ENCODE measurements at places on chromosomes 5 and 9.

DNA sequence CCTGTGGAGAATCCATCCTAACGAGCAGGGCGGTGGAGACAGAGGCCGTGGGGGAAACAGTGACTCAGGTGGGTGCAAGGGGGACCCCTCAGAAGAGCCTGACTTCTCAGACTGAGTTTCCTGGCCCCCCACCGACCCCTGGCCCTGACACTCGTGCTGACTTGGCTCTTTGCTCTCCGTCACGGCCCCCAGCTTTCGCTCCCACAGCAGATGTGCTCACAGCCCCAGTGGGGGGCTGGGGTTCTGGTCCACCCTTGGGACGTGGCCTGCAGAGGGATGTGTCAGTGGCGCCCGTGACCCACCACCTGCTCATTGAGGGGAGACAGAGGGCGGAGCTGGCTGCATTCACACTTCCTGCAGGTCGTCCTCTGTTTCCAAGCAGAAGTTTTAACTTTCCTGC, 62.9 kb upstream of the IRX4 start:
- no peak for DNase-seq

DNA sequence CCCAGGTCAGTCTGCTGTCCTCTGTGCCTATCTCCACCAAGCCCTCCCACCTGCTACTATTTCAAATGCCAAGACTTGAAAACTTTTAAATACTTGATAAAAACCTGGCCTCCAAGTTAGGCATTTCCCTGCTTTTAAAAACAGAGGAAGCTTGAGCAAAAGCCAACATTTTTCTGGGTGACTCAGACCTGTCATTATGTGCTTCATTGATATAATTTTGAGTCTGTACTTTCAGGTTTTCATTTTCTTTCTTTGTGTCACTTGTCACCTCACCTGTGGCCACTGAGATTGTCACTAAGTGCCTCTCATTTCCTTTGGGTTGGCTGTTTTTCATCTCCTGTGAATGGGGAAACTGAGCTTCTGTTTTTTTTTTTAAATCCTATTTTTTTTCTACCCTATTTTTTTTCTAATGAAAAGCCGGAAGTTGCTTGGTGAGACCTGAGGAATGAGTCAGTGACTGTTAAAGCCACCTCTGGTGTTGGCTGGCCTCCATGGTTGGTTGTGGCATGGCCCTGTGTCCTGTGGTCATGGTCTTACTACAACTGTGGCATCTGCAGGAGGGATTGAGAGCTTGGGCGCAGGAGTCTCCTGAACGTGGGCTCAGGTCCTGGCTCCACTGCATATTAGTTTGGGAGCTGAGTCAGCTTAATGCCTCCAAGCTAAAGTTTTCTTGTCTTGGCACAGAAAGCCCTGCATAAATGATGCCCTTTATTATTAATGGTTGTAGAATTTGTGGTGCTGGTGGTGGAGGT, 56.7 kb downstream of the ARHGAP26 start:
- DNase-seq = no peak

- no peak for DNase-seq
These were observed 744.3 kb downstream of the IRX1 start for GRCh38 chr5:4339949-4340348.

GRCh38 chr9:88235615-88236014, 97.3 kb upstream of the SPATA31C2 start:
- DNase-seq = no peak

- DNase-seq = no peak
These were observed 224.0 kb upstream of the SMARCA2 start for GRCh38 chr9:1791191-1791590.

DNA sequence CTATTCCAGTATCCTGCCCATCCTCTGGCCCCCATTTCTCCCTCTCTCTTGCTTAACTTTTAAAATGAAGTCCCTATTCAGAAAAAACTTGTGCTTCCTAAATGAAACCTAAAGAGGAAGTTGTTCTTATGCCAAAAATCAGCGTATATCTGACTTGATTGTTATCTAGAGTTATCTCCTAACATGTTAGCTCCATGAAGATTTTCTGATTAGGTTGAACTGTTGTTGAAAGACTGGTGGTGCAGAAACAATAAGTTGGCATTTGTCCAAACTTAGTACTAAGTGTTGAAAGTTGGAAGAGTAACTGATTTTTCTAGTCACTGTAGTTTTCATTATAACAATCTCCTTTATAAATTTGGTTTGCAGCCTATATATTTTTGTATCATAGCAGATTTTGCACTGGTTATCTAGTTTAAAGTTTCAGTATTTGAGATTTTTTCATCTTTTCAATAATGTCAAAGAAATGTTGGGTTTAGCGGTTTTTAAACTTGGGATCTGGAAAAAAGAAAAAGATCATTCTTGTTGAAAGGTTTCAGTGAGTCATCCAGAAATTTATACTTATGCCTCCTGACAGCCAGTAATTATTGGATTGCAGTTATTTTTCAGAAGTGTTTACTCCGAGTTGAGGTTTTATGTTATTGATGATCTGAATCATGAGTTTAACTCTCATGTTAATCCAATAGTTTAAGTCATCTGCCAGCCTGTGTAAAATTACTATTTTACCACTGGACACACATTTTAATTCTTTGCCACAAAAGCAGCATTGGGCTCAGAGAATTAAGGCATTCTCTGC, 60.6 kb downstream of the PAM start:
- DNase-seq = no peak

- no peak for DNase-seq
These were observed 70.4 kb downstream of the MVB12B start for GRCh38 chr9:126397056-126397455.

GRCh38 chr9:112380102-112380824, at the start of gene HSDL2:
Gene HSDL2 (plus strand): TSS chr9:112380108. CDS start chr9:112380164, 56 bp downstream.
- no peak for DNase-seq

DNA sequence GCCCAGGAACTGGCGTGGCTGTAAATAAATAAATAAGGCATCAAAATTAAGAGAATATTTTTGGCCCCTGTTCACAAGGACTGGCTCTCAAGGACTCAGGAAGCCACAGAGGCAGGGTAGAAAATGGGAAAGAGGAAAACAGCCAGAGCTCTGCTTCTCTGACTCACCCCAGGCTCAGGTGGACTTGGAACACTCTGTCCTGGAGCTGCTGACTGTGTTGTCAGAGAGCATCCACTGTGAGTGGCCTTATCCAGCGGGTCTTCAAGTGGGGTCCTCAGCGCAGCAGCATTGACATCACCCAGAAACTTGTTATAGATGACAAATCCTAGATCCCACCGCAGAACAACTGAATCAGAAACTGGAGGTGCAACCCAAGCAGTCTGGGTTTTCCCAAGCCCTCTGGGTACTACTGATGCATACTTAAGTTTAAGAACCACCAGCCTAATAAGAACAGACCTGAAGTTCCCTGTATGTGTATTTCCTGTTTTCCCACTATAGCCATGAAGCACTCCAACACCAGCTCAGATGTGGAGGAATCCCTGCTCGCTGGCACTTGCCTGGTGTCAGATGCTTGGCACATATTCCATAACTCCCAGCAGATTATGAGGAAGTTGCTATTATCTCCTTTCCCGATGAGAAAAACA, 20.5 kb downstream of the ADRA1B start:
- DNase-seq = no peak

DNA sequence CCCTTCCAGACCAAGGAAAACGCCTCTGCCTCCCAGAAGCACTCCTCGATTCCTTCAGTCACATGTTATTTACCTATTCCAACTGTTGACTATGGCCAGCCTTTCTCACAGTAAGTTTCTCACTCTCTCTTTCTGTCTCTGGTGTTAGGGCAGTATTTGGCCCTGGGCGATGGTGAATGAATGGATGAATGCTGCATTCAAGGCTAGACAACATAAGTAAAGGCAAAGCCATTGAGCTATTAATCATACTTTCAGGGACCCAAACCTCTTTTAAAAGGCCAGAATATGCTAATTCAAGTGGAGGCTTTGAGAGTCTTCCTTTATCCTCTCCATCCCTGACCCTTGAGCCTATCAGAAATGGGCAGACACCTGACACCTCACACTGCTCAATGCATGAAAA, 78.5 kb downstream of the SEC61B start:
- DNase-seq = no peak

DNA sequence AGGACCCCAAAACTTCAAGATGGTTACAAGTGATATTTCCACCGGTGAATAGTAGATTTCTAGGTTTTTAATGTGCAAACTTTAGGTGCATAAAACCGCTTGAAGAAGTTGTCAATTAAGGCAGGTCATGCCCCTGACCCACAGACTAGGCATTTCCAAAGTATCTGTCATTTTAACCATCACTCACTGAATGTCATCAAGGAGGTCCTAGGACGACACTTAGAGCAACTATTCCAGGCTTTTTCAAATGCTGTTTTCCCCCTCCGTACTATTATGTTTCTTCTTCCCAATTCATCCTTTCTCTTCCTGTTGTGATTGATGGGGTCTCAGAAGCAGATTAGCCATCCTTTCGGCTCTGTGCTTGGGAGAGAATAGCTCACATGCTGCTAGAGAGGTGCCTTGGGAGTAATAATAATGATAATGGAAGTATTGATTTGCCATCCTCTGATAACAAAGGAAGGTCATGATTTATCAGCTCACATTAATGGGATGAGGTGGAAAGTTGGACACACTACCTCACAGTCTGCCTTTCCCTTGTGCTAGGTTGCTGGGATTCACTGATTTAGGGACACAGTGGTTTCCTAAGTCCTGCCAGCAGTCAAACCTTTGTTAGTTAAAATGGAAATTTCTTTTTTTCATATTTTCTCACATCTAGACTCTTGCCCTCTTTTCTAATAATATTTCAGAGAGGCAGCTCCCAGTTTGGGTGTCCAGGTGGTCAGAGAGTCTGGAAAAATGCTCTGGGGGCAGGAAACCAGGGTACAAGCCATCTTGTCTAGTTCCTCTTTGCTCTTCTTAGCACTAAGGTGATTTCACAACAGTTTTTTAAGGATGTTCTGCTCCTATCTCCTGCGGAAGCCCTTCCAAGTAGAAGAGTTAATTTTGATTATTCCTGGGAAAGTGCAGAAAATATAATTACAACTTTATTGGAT, 67.0 kb downstream of the PTTG1 start:
- no peak for DNase-seq

- DNase-seq = no peak
These were observed 125.6 kb downstream of the LPAR1 start for GRCh38 chr9:110912419-110913291.

DNA sequence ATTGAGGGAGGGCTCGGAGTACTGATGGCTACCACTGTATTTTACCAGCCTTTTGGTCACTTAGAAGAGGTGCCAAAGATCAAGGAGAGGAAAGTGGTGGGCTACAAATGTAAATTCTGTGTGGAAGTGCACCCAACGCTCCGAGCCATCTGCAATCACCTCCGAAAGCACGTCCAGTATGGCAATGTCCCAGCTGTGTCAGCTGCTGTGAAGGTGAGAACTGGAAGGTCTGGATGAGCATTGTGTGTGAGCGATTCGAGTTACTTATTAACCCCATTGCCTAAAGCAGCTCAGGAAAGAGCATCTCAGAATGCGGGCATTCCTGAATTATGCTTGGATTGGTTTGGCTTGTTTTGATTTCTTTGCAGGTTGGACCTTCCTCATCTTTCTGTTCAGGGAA, 67.5 kb downstream of the ZNF462 start:
- no peak for DNase-seq

DNA sequence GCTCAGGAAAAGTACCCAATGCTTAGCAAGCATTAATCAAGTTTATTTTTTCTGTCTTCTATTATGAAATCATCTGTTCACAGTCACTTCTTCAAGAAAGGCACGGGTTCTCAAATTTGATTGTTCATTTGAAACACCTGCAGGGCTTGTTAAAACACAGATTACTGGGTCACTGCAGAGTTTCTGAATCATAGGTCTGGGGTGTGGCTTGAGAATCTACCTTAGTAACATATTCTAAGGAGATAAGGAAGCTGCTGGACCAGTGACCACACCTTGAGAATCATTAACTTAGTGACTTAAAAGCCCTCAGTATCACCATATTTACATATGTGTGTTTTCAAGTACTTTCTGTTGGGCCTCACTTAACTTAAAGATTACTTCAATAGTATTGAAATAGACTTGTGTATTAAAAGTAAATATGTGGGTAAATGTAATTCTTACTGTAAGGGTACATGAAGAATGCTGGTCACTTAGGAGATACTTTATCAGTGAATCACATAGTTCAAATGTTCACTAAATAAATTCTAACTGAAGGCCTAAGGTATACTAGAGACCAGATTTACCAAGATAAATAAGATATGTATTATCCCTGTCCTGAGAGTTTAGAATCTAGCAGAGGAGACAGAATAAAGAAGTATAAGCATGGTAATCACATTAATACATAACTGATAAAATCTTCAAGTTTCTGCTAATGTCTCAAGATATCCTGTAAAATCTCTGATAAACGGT, 1342.1 kb upstream of the C9orf72 start:
- no peak for DNase-seq

DNA sequence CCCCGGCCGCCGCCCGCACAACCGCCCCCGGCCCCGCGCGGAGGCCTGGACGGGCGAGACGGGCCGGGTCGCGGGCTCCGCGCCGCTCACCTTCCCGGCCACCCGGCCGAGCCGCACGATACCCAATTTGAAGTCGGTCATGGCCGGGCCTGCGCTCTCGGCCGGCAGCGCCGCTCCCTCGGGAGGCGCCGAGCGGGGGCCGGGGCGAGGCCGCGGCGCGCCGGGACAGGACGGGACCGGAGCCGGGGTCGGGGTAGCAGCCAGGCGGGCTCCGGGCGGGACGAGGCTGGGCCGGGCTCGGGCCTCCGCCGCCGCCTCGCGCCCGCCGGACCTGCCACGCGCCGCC, 216 bp downstream of the ZMYND19 start:
- no peak for DNase-seq

DNA sequence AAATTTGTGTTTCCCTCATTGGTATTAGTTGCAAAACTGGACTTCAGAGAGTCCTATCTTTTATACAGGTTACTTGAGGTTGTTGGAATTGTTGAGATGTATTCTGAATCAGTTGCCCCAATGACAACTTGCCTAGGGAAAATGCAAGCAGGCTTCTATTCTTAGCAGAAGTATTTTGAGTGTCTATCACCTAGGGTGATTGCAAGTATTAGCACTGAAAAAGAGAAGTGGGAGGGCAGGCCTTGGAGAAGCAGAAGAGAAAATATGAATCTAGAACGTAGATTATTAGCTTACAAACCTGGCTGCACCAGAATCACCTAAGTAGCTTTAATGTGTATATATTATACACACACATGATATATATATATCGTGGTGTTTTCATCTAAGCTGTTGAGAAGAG, 43.2 kb downstream of the ADAMTS12 start:
- no peak for DNase-seq

- DNase-seq = no peak
These were observed 367.8 kb downstream of the IRX2 start for GRCh38 chr5:2383698-2384065.

GRCh38 chr9:110103257-110103656, 104.7 kb downstream of the C9orf152 start:
- DNase-seq = no peak

GRCh38 chr9:80792726-80793125, 896.6 kb downstream of the TLE1 start:
- no peak for DNase-seq
